ENCODE measurements at places on chromosomes 11 and 22. TPM values are rescaled to one million over a fixed set of nuclear protein-coding genes. Genes with fewer than 3 reads are reported as not detected.

The IGLL1 gene
- total RNA-seq, result 0.21 TPM

- no peak overlapping the region for H3K27ac ChIP-seq
- DNase-seq, result no peak
- no peak overlapping the region for H3K4me3 ChIP-seq
Measured at GRCh38 chr22:35305525-35306070, 5.9 kb downstream of the TOM1 start.

The APOL5 gene
- not detected for total RNA-seq

The HPX gene
- 0.50 TPM for total RNA-seq

DNA sequence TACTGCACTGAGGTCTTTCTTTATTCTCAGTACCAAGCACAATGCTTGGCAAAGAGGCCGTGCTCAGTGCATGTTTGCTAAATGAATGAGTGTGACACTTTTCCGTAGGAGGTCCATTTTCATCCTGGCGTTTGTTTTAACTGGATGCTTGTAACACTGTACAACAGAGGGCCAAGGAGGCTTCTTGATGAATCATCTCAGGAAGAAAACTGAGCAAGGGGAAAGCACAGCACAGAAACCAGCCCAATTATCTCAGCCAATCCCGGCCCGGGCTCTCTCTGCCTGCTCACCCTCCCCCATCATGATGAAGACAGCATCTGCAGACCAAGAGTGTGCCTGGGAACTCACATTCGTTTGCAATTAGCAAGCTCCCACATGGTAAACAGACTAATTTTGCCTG is 570.3 kb downstream of the OPCML start:
- H3K36me3 ChIP-seq, result no peaks in the 10 kb centered on the region
- no peak overlapping the region for H3K27ac ChIP-seq
- H3K4me1 ChIP-seq, result no peaks in the 10 kb centered on the region
- no peak overlapping the region for H3K4me3 ChIP-seq
- no peaks in the 10 kb centered on the region for H3K27me3 ChIP-seq

GRCh38 chr11:126457817-126458216 is 102.3 kb downstream of the ST3GAL4 start:
- no peak for DNase-seq
- no peaks in the 10 kb centered on the region for H3K27me3 ChIP-seq
- H3K36me3 ChIP-seq, result no peaks in the 10 kb centered on the region
- no peak overlapping the region for H3K4me3 ChIP-seq

DNA sequence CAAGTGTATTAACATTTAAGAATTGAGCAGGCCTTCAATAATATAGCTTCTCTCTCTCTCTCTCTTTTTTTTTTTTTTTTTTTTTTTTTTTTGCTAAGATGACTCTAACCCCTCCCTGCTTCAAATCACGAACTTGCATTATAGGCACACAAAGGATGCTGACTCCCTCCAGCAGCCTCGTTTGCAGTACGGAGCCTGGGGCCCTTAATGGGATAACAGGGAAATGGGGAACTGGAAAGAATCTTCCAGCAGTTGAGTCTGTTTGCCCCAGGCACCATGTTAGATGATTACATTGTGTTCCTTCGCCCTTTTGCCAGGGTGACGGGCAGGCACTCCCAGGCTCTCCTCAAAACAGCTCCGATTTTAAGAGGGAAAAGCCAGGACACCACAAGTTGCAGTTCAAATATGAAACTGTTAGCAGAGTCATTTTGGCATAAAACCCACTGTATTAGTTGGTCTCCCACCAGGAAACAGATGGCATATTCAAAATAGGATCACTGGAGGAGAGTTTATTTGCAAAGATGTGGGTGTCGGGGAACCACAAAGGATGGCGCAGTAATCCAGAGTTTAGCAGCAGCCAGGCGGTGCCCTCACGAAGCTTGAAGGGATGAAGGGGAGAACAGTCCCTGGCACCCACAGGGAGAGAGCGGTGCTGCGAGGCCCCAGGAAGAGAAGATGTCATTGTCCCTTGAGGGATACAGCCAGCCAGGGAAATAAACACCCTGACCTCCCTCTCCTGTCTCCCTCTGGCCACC is 26.5 kb upstream of the TREH start:
- DNase-seq, result no peak
- H3K27me3 ChIP-seq, result peaks cover 8% of the 10 kb centered on the region

DNA sequence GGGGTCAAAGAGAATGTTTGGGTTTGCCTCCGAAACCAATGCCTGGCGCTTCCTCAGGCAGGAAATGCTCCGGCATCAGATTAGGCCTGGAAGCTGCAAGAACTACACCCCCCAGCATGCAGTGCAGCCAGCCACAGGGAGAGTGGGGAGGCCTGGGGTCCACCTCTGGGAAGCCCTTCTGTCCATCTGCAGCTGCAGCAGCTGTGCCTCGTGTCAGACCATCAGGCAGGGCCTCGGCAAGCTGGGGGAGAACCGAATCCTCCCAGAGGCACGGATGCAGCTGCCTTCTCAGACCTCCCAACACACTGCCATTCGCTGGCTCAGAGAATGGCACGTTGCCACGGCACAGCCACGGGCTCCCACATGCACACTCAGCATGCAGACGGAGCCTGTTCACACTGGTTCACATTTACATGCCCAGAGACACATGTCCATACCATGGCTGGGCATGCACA is 57.4 kb downstream of the NECTIN1 start:
- H3K4me1 ChIP-seq, result peaks cover 8% of the 10 kb centered on the region
- H3K36me3 ChIP-seq, result no peaks in the 10 kb centered on the region
- no peak for DNase-seq
- no peak overlapping the region for H3K4me3 ChIP-seq

- no peaks in the 10 kb centered on the region for H3K36me3 ChIP-seq
- H3K27ac ChIP-seq, result no peak overlapping the region
- DNase-seq, result no peak
- no peak overlapping the region for H3K4me3 ChIP-seq
- H3K4me1 ChIP-seq, result no peaks in the 10 kb centered on the region
Measured at GRCh38 chr22:27134315-27134701, 476.9 kb downstream of the MIAT start.

- no peak overlapping the region for H3K27ac ChIP-seq
- H3K4me1 ChIP-seq, result peaks cover 6% of the 10 kb centered on the region
- no peak for DNase-seq
- no peak overlapping the region for H3K4me3 ChIP-seq
- peaks cover 18% of the 10 kb centered on the region for H3K27me3 ChIP-seq
Measured at GRCh38 chr11:707817-708420, 1.9 kb downstream of the EPS8L2 start.

DNA sequence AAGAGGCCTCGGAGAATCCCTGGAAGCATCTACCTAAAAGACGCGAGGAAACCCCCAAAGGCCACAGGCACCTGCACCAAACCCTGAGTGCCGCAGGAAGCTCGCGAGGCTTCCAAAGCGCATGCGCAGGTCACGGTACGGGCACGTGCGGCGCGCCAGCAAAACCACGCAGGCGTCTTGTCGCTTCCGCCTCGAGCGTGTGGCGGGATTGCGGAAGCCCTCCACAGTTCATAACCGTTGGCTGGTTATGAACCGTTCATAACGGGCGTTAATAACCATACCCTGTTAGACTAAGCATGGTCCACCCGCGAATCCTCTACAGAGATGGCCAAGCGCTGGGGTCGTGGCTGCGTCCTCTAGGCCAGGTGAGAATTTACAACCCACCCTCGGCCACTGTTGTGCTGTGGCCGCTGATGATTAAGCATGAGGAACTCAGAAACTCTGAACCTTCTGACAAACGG is 46.4 kb downstream of the MORC2 start:
- peaks cover 15% of the 10 kb centered on the region for H3K4me1 ChIP-seq
- peak; percentile 81 for DNase-seq
- H3K36me3 ChIP-seq, result peaks cover 20% of the 10 kb centered on the region
- no peaks in the 10 kb centered on the region for H3K27me3 ChIP-seq
- peak overlapping the region; percentile 73 for H3K27ac ChIP-seq
- H3K4me3 ChIP-seq, result peak overlapping the region; percentile 74

DNA sequence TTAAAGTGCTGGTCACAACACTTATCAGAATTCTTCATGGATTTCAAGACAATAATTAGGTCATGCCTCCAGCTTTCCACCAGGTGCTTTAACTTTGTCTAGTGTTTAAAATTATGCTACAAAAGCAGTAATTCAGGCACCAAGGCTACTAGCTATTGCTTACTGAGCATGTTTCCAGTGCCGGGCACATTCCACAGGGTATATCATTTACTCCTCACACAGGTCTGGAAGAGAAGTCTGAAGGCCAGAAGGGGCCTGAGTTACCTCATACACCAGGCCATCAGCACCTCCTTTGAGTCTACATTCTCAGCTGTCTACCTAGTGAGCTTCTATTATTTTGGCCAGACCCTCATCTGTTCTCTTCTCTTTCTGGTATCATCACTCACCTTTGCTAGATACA is 41.7 kb upstream of the LMO2 start:
- no peaks in the 10 kb centered on the region for H3K36me3 ChIP-seq
- no peak for DNase-seq
- H3K27me3 ChIP-seq, result peaks cover 12% of the 10 kb centered on the region
- no peak overlapping the region for H3K4me3 ChIP-seq

- H3K4me1 ChIP-seq, result peaks cover 24% of the 10 kb centered on the region
- DNase-seq, result peak; percentile 56
- no peak overlapping the region for H3K27ac ChIP-seq
- peaks cover 30% of the 10 kb centered on the region for H3K27me3 ChIP-seq
Measured at GRCh38 chr22:29310863-29311339, 4.5 kb downstream of the GAS2L1 start.

DNA sequence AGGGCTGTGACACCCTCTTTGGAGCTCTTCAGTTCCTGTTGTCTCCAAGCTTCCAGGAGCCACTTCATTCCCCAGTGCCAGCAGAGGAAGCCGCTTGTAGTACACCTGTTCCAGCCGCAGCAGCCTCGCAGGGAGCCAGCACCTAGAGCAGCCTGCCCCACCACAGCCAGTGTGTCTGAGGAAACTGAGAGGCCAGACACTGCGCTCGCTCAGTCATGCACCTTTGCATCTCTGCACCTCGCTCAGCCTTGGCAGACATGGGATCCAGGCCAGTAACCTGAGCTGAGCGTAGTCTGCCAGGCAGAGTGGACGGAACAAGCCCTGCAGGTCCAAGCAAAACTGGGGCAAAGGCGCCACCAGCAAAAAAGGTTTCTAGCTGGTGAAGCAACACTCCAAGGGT is 1072.1 kb downstream of the JRKL start:
- no peak overlapping the region for H3K27ac ChIP-seq
- H3K36me3 ChIP-seq, result no peaks in the 10 kb centered on the region
- no peaks in the 10 kb centered on the region for H3K27me3 ChIP-seq
- H3K4me1 ChIP-seq, result no peaks in the 10 kb centered on the region

DNA sequence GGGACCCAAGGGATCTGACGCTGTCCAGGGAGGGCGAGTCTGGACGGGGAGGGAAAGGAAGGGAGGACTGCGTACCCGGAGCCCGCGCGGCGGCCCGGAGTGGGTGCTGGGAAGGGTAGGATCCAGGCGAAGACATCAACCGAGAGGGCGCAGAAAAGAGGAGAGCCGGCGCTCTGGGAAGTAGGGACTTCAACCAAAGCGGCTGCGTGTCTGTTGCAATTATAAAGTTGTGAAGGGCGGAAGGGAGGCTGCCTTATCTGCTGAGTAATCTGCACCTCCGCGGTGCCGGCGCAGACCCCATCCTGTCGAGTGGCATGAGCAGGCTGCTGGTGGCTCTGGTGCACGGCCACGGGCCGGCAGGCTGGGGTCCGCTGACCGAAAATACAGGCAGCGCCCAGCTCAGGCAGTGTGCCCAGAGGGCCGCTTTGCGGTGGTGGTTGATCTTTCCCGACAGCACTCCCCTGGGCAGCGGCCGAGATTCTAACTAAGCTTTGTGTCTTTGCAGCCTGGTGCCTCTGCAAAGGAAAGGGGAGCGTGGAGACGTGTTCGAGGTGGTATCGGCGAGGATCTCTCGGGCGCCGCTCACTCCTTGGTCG is 978 bp downstream of the C11orf87 start:
- no peaks in the 10 kb centered on the region for H3K36me3 ChIP-seq
- no peak overlapping the region for H3K27ac ChIP-seq
- H3K4me3 ChIP-seq, result no peak overlapping the region
- no peaks in the 10 kb centered on the region for H3K4me1 ChIP-seq
- DNase-seq, result no peak
- H3K27me3 ChIP-seq, result peaks cover 26% of the 10 kb centered on the region

The SLC17A6 gene
- not detected for total RNA-seq

- DNase-seq, result no peak
- H3K36me3 ChIP-seq, result peaks cover 14% of the 10 kb centered on the region
- H3K27ac ChIP-seq, result no peak overlapping the region
- peaks cover 4% of the 10 kb centered on the region for H3K27me3 ChIP-seq
Measured at GRCh38 chr11:94922321-94923003, 50.9 kb downstream of the CWC15 start.

GRCh38 chr11:76955459-76956114 is 78.6 kb upstream of the B3GNT6 start:
- DNase-seq, result no peak
- no peak overlapping the region for H3K4me3 ChIP-seq
- no peaks in the 10 kb centered on the region for H3K36me3 ChIP-seq
- no peaks in the 10 kb centered on the region for H3K27me3 ChIP-seq
- no peak overlapping the region for H3K27ac ChIP-seq

The SRPRA gene
- 177 TPM for total RNA-seq

DNA sequence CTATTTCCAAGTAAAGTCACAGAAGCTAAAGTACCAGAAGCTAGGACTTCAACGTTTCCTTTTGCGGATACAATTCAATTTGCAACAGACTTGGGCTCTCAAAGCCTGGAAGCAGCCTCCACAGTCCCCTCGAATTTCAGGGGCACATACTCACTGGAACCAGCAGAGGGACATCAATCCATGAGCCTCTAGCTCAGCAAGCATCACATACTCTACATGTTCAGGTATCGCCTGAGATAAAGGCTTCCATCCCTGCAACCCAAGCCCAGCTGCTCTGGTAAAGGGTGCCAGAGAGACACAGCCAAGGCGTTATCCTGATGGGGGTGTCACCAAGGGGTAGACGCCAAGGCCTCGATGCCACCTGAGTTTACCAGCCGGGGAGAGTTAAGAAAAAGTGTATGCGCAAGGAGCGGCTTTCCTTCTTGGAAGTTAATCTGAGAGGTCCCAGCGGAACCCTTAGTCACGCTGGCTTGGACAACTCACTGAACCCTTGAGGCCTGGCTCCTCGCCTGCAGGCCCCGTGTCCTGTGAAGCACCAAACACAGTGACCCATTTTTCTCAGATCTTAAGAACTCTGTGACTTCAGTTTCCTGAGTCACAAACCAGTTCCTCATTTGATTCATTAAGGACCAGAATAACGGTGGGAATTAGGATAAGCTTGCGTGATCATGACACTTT is 13.0 kb downstream of the LTO1 start:
- H3K27me3 ChIP-seq, result no peaks in the 10 kb centered on the region
- no peaks in the 10 kb centered on the region for H3K4me1 ChIP-seq
- H3K36me3 ChIP-seq, result peaks cover 10% of the 10 kb centered on the region

The OR5T1 gene
- not detected for total RNA-seq

DNA sequence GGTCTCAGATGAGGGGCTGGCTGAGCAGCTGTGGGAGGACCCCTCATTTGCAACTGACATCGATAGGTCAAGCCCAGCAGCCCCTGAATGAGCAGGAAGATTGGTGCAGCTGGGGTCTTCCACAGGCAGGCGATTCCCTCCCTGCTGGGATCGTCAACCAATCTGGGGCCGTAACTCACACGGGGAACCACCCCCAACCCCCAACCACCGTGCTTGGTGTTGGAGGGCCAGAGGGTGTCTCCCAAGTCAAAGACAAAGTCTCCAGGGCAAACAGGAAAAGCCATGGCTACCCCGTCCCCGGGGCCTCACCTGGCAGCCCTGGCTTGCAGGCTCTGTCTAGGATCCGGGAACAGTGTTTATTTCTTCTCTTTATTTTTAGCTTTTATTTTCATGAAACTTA is 26.9 kb upstream of the SCUBE1 start:
- H3K36me3 ChIP-seq, result no peaks in the 10 kb centered on the region
- H3K4me1 ChIP-seq, result no peaks in the 10 kb centered on the region
- peaks cover 53% of the 10 kb centered on the region for H3K27me3 ChIP-seq
- no peak for DNase-seq
- H3K4me3 ChIP-seq, result no peak overlapping the region
- H3K27ac ChIP-seq, result no peak overlapping the region

The VSIG10L2 gene
- total RNA-seq, result not detected

- no peaks in the 10 kb centered on the region for H3K27me3 ChIP-seq
- H3K4me1 ChIP-seq, result no peaks in the 10 kb centered on the region
- no peak for DNase-seq
- H3K27ac ChIP-seq, result no peak overlapping the region
Measured at GRCh38 chr22:48175721-48176120, 1413.3 kb downstream of the TBC1D22A start.
